ENCODE measurements at places on chromosomes 12 and 14.

GRCh38 chr12:132740652-132741051, 21.0 kb downstream of the ANKLE2 start:
- no peak for DNase-seq

GRCh38 chr12:116599285-116600136, 40.3 kb downstream of the MAP1LC3B2 start:
- DNase-seq: peak; percentile 37

GRCh38 chr14:57610631-57611030, 117.0 kb upstream of the CCDC198 start:
- no peak for DNase-seq

GRCh38 chr12:46367351-46368029, 5.1 kb downstream of the SLC38A2 start:
- no peak for DNase-seq

- no peak for DNase-seq
Observed at GRCh38 chr12:115752156-115752555, 525.3 kb downstream of the MED13L start.

DNA sequence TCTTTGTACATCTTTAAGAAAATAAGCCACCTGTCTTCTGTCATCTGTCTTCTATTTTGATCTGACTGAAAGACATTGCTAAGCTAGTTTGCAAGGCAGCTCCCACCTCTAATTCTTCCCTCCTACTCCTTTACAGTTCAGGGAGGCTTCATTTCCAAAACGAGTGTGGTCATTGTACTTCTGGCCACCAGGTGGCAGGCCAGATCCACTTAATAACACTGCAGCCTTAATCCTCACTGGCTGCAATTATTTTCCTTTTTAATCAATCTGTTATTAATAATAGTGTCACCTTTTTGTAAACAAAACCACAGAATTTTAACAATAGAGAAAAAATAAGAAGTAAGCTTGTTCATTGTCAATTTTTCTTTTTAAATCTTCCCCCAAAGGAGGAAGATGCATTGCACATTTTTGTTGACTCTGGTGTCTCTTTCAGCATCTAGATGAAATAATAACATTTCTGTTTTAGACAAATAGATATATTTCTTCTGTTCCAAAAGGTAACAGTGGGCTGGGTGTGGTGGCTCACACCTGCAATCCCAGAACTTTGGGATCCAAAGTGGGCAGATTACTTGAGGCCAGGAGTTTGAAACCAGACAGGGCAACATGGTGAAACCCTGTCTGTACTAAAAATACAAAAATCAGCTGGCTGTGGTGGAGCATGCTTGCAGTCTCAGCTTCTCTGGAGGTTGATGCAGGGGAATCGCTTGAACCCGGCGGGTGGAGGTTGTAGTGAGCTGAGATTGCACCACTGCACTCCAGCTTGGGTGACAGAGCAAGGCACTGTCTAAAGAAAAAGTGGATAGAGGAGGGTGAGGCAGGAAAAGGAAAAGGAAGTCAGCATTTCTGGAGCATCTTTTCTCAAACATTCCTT, 23.3 kb downstream of the GABARAPL1 start:
- DNase-seq: peak; percentile 71

DNA sequence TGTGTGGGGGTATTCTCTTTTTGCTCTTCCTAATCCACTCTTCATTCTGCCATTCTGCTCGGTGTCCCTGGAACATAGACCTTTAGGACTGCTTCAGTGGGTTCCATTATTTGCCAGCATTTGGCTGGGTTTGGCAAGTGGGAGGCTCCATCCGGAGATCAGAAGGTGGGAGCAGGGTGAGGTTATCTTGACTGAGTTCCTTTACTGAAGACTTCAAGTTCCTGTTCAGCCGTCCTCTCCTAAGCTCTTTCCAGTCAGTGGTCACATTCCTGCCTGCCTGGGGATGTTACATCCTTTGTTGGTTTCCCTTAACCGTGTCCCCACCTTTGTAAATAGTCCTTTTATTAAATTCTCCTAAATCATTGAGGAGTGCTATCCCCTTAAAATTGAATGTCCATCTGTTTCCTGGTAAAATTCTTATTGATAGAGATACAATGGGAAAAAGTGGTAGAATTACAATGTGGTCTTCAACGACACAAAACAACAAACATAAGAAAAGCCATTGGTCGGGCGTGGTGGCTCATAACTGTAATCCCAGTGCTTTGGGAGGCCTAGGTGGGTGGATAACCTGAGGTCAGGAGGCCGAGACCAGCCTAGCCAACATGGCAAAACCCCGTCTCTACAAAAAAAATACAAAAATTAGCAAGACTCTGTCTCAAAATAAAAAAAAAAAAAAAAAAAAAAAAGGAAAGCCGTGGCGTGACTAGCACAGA, 5.0 kb upstream of the MIA2 start:
- DNase-seq: no peak

- DNase-seq: no peak
Observed at GRCh38 chr14:91267965-91268437, 23.5 kb upstream of the GPR68 start.

GRCh38 chr12:12534166-12534866, 28.3 kb downstream of the DUSP16 start:
- peak; percentile 23 for DNase-seq

DNA sequence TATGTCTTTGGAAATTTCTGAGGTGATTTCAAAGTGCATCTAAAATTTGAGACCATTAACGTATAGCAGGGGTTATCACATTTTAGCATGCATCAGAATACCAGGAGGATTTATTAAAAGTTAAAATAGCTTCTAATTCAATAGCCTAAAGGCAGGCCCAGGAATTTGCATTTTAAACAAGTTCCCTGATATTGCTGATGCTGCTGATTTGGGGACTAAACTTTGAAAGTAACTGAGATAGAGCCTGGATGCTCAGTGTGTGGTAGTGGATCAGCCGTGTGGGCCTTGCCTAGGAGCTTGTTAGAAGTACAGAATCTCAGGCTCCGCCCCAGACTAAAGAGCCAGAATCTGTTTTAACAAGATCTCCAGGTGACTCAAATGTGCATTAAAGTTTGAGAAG, 375.0 kb upstream of the FBXO33 start:
- DNase-seq: no peak

- no peak for DNase-seq
Observed at GRCh38 chr14:33413381-33413780, 474.7 kb downstream of the NPAS3 start.

DNA sequence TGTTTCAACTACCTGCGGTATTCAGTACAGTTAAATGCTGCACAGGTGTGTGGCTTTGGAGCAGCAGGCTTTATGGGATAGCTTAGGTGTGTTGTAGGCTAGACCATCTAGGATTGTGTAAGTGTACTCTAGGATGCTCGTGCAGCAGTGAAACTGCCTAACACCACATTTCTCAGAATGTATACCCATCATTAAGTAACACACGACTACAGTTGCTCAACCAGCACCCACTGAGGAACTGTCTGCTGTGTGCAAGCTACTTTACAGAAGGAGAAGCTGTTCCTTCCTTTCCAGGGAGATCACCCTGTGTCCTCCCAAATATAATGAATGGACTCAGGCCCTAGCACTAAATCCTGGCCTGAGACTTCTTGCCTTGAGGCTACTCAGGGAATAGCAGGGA, 94.8 kb downstream of the SLC24A4 start:
- DNase-seq: no peak

Data from NCI-H1417 (cell line).